ENCODE measurements at places on chromosomes 2 and 18. TPM values are rescaled to one million over a fixed set of nuclear protein-coding genes. Genes with fewer than 3 reads are reported as not detected.
A peak's percentile ranks its signal among the peaks of the same experiment; 100 is the strongest.

The RAB31 gene
- 15.2 TPM for total RNA-seq

The LIMS4 gene
- total RNA-seq: 0.48 TPM

The WDR7 gene
- 17.1 TPM for total RNA-seq

The PLGLB2 gene
- 0.64 TPM for total RNA-seq

The ABCG5 gene
- total RNA-seq: not detected

The MXD1 gene
- 5.1 TPM for total RNA-seq

GRCh38 chr2:10269711-10270610 lies 32.7 kb upstream of the HPCAL1 start:
- peak; percentile 24 for DNase-seq

GRCh38 chr2:108128249-108128648 lies 111.5 kb upstream of the SULT1C3 start:
- no peak for DNase-seq

DNA sequence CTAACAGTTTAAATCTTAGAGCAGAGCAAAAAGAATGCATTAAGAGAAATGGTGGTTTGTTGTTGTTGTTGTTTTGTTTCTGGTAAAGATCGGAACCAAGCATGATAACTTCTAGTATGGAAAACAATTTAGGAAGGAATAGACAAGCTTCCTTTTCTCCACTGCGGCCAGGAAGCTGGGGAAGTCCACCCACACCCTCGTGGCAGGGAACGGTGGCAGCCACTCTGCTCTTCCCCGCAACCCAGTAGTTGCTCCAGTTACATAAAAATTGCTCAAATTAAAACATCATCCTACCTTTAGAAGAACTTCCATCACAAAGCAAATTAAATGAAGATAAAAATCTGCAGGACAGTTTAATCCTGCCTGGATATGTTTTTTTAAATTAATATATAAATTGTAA lies 113.0 kb downstream of the RBMS1 start:
- DNase-seq: no peak

DNA sequence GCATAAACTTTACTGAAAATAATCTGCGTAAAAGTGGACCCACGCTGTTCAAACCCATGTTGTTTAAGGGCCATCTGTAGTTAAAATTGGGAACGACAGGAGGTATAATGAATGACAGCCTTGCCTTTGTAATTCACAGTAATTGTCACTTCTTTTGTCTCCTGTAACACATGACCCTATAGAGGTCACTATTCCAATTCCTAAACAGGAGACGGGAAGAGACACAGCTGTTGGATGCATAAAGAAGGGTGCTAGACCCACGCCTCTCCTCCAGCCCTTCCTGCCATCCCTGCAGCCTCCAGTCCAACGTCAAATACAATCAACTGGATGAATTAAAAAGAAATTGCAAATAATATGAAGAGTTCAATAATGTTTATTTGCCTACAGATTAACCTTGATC lies 63.1 kb upstream of the NFATC1 start:
- no peak for DNase-seq

DNA sequence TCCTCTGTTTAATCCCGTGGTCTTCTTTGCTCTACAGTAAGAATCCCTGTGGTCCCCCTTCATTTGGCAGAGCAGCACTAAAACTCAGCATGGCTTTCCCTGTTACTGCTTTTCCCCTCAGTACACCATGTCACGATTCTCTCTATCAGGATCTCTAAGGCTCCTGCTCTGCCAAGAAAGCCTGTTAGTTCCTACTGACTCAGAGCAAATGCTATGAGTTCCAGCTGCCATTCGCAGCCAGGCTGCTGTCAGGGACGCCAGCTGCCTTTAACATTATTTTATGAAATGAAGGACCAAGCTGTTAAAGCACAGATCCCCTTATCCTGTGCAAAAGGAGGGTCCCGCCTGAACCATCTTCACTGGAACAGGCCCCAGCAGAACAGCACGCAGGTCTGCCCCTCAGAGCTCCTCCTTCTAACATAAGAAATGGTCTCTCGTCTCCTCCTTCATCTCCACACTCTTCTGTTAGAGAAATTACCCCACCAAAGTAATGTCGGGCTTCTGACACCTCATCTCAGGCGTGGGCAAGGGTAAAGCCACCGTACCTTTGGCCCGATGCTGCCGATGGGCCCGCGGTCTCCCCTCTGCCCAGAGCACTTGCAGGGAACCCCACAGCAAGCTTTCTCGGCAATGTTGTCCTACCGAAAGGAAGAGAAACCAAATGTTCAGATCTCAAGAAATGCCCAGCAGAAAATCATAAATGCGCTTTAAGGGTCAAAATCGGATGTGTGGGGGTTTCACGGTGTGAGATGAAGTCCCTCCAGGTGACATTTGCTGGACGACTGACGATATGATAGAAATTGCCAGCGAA lies 52.6 kb downstream of the COL6A3 start:
- no peak for DNase-seq

GRCh38 chr2:14237902-14238301 lies 394.6 kb upstream of the LRATD1 start:
- no peak for DNase-seq

GRCh38 chr2:33343387-33343895 lies 133.0 kb upstream of the RASGRP3 start:
- no peak for DNase-seq

DNA sequence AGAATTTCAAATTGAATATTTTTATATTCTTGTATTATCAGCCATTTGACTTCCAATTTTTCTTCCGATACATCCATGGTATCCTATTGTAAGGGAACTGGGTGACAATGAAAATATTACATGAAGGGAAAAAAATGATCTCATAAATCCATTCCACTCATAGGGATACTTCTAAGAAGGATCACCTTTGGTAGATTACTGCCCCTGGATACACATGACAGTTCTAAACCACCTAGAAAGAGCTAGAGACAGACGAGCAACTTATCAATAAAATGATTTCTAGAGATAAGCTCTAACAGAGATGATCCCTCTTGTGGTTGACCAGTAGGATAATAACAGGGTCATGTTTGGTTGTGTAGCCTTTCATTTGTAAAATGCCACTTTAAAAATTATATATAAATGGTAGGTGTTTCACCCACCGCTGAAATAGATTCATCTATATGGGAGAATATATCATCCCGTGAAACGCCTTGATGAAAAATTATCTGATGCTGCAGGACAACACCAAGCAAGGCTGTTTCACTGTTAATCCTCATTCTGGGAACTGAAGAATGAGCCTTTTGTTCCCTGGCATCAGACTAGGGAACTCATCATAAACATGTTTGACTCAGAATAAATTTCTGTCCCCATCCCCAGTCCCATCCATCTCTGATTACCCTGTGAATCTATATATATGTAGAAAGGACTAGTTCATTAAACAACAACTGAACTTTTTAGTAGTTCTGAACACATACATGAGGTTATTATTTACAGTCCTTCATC lies 180.0 kb downstream of the TCF4 start:
- no peak for DNase-seq

DNA sequence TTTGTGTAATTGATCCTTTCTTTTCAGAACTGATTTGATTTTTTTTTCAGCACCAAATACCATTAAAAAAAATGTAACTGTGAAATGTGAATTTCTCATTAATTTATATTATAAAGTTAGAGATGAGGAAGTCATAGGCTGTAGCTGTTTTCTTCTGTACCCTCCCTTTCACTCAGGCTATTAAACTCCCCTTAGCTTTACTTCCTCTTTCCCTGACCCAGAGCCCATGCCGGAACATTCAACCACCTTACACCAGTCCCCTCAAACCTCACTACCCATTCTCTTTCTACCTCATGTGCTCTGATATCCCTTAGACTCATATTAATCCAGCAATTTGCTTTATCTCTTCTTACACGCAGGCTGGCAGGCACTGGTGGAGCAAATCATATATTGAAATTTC lies 12.4 kb downstream of the GALNT5 start:
- DNase-seq: no peak

GRCh38 chr2:86783615-86784339 lies 6.9 kb downstream of the CD8A start:
- DNase-seq: no peak

- peak; percentile 69 for DNase-seq
Observed at GRCh38 chr2:100321866-100322820, at the start of gene LONRF2. Gene LONRF2 (minus strand): TSS chr2:100322501. CDS start chr2:100322093, 408 bp downstream.

- peak; percentile 81 for DNase-seq
Observed at GRCh38 chr18:48408727-48409590, at the start of gene ZBTB7C. Gene ZBTB7C (minus strand): TSS chr18:48409383.

DNA sequence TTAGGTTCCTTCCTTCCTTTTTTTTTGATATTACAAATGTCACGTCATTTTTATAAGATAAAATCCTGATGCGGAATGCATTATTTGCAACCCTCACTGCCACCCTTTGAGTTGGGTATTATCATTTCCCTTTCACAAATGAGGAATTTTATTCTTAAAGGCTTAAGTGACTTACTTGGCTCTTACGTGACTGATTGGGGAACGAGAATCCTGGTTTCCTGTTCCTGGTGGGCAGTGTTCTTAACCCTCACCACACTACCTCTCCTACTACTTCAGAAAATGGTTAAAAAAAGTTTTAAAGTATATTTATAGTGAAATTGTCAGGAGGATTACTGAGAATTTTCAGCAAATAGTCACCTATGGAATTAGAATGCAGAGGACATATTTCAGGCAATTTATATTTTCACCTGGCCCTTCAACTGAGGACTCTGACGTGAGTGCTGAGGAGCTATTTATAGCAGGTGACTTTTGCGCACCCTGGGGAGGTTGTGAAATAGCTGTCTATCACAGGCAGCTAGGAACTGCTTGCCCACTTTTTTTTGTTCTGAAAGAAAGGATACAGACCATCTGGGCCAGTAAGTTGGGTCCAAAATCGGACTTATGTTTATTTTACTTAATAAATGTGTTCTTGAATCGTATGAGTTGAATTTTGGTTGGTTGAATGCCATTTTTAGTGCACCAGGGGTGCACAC lies 18.7 kb upstream of the RASGRP3 start:
- peak; percentile 71 for DNase-seq

Data from endodermal cell (in vitro differentiated cells).